ENCODE measurements at places on chromosomes 1 and 21.

DNA sequence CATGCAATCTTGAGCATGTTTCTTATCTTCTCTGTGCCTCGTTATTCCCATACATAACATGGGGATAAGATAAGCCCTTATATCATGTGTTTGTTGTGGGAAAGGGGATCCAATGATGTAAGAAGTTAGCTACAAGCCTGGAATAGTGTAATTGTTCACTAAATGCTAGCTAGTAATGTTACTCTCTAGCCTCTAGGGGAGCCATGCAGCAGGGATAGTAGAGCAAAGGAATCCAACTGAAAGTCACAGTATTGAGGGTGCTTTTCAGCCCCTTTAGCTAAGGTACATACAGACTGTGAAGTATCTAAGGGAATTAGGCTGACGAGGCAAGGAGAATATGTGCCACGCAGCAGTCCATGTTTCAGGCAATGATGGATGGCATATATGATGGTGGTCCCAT is 46.9 kb downstream of the IL23R start:
- no peak for DNase-seq

DNA sequence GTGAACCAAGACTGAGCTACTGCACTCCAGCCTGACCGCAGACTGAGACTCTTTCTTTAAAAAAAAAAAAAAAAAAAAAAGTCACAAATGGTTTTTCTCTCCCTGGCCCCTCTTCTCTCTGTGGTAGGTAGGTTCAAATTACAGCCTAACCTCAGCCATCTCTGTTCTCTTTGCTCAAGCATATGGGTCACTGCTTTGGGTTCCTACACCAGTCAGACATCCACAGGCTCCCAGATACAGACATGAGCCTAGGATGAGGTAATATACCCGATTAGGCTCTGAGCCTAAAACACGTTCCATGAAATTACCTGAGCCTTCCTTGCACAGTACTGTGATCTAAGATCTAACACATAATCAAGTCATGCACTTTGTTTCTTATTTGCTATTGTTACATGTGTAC is 90.5 kb upstream of the JAK1 start:
- DNase-seq: no peak

DNA sequence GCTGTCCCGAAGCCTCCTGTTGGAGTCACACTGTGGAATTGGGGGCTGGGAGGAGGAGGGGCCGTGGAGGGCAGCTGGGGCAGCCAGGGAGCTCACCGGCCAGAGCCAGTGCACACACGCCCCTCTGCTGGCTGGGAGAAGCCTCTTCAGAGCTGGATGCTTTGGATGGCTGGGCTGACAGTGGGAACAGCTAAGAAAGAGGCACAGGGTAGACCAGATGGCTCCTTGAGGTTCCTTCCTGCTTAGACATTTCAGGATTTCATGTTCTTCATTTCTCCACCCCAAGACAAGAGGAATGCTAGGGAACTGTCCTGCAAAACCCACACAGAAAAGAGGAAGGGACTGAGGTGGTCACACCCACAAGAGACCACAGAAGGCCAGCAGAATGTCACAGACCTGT is 254.8 kb upstream of the VAMP3 start:
- DNase-seq: no peak

- DNase-seq: no peak
Observed at GRCh38 chr1:149977345-149977744, 33.2 kb downstream of the OTUD7B start.

DNA sequence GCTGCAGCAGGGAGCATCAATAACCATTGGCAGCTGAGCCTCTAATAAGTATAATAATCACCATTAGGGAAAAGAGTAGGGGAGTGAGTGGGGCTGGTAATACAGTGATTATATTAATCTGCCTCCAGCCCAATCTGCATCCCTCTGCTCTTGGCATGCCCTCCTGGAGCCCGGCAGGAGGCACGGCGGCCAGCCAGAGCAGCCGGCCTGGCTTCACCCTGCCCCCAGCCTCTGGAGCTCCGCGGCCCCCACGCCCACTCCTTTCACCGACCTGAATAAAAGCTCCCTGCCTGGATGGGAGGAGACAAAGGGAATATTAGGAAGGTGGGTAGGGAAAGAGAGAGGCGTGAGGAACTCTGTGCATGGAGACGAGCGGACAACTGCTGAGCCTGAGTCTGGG is 28.3 kb downstream of the OPTC start:
- DNase-seq: no peak

GRCh38 chr21:26900980-26901379 is 55.8 kb upstream of the ADAMTS1 start:
- no peak for DNase-seq

All from activated naive CD4-positive, alpha-beta T cell treated with Interleukin-2 at 50 U/mL for 16 hours (primary cell).